ENCODE measurements at places on chromosomes 2 and 18.

GRCh38 chr2:231360881-231361371 lies 34.6 kb upstream of the B3GNT7 start:
- DNase-seq, result no peak

GRCh38 chr2:98518101-98518500 lies 73.4 kb downstream of the INPP4A start:
- DNase-seq, result no peak

GRCh38 chr18:32060026-32060425 lies 31.6 kb upstream of the RNF138 start:
- DNase-seq, result no peak

DNA sequence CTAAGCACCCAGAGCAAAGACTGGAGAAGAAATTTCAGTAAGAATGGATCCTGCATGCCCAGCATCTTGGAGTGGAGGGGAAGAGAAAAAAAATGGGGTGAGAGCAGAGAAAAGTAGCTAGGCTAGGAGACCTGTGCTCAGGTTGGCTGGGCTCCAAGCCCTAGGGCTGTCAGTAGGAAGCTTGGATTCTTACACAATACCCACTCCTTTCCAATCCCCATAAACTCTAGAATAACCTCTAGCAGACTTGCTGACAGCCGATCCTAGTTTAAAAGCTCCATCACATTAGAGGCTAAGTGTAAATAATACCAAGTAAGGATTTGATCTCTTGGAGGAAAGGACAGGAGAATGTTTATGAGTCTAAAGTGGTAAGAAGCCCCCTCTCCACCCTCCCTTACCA lies 46.2 kb upstream of the NABP1 start:
- no peak for DNase-seq

GRCh38 chr2:152874955-152875354 lies 156.5 kb downstream of the ARL6IP6 start:
- no peak for DNase-seq

DNA sequence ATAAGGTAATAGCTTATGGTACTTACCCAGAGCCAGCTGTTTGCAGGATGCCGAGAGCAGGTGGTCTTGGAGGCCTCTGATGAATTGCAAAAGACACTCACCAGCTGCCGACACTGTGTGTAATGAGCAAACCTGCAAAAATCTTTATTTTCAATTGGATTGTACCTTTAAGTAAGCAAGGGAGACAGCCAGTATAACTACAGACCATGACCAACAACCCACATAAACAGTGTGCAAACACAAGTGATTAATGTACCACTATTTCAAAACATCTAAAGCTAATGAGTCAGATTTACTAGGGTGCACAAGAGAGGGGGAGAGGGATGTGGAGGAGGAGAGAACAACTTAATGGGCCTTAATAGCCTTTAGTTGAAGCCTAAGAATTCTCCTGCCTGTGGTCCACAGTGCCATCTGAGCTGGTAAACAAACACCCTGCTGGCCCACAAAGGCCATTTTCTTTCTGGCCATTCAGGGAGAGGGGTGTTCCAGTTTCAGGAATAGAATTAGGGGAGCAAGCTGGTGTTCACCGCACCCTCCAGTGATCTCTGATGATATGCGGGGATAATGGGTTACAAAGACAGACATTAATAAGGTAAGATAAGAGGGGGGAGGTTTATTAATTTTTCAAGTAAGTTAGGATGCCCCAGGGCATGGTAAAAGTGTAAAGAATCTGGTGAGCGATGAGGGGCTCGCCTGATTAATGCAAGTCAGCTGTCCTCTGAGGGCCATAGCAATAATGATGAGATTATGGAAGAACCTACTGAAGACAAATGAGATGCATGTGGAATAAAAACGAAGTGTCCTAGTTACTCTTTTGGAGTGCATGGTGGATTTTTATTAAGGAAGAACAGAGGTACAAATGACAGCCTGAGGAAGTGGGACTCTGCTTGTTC lies 196.4 kb downstream of the HRH4 start:
- no peak for DNase-seq

DNA sequence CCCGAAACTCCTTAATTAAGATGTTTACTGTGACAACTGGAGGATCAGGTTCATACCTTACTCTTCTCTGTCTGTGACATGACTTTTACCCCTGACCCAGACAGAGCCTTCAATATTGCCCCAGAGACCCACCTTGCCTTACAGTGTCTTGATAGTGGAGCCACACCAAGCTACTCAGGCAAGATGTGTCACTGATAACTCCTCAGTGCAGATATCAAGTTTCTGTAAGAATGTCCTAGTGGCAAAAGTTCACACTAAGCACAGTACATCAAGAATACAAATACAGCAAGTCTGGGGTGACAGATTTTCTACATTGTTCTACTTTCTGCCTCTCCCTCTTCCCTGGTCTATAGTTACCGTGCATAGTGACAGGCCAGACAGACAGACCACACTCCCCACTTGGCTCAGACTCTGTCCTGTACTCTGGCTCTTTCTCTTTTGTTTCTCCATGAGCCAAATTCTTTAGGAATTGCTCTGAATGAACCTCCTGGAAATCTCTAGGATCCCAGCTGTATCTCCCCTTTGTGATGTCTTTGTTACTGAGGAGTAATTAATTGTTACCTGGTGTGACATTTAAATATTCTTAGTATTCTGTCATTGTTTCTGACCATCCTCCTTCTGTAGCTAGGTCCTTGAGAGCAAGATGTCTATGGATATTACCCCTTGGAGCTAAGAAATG lies 24.1 kb upstream of the APOB start:
- DNase-seq, result no peak

- DNase-seq, result peak; percentile 45
Measured at GRCh38 chr2:246489-247144, 17.2 kb downstream of the SH3YL1 start.

GRCh38 chr2:206555721-206556120 lies 86.6 kb upstream of the FAM237A start:
- DNase-seq, result peak; percentile 40

DNA sequence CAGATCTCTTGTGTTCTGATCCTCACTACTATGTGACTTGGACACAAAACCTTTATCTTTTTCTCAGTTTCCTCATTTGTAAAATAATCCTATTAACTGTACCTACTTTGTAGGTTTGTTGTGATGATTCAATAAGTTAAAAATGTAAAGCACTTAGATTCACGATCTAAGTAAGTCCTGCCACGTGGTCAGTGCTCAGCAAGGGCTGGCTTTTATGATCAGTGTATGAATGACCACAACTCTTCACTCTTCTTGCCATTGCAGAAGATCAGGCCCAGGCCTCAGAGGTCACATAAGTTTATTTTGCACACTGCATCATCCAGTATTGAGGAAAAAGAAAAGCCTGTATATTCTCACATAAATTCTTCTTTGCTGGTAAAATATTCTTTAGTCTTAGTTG lies 1192.5 kb upstream of the ACVR2A start:
- no peak for DNase-seq

GRCh38 chr2:128790541-128791001 lies 471.9 kb upstream of the HS6ST1 start:
- no peak for DNase-seq

GRCh38 chr2:186060744-186061440 lies 322.3 kb downstream of the FSIP2 start:
- DNase-seq, result no peak

GRCh38 chr2:218432676-218433365 lies 13.9 kb downstream of the VIL1 start:
- DNase-seq, result no peak

DNA sequence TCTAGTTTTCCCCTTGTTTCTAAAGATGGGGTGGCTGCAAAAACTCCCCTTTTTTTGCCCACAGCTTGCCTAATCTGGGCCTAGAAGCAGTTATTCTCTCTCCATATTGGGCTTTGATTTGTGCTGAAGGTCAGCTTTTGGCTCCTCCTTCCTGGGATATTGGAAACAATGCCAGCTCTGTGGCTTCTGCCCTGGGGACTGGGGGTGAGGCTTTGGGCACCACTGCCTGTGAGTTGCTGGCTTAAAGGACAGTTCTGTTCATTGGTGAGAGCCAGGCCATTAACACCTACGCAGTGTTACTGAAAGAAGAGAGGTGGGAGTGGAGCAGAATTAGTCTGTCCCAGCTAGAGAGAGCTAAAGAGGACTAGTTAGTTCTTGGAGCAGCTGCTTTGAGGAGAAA lies 4.3 kb downstream of the UBXN2A start:
- no peak for DNase-seq

DNA sequence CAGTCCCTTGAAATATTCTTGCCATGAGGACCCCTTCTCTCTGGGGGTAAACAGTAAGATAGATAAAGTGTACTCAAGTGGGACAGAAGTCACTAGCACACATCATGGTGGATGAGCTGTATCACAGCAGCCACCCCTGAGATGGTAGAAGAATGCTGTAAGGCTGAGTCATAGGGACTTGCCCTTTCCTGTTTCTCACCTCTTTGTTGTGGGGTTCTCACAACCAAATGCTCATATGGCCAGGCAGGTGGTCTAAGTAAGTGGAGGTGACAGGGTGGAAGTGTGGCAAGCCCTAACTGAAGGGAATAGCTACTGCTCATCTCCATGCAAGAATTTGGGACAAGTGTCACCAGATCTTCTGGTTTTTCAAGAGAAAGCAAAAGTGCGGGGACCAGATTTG lies 202.7 kb upstream of the SLC14A2 start:
- DNase-seq, result no peak

DNA sequence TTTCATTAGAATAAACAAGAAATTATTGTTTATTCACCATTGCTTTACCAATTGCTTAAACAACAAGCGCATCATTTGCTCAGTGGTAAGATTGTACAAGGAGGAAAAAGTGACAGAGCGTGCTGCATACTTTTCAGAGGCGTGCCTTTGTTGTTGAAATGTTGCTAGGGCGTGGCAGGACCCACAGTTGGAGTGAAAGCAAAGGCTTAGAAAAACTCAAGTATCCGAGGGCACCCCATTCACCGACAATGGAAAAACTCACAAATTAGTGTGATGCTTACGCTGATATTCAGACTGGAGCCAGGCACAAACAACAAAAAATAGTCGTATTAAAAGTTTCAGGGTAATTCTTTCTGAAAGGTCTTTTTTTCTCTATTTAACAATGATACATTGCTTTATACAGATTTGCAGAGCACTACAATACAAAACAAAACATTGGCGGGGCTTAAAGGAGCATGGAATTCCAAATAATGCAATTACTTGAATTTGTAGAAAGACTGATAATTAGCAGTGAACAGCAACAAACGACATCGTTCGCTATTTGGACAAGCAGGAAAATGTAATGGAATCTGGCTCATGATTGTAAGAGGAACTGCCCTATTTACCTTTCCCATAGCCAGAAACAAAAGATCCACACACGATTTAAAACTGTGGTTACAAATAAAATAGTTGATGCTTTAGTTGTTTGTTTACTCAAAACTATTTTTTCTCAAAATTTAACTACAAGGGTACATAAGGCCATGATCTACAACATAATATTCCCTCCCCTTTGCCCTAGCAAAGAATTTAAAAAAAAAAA lies 37.8 kb upstream of the RTTN start:
- DNase-seq, result no peak

- DNase-seq, result no peak
Measured at GRCh38 chr2:234267534-234267933, 217.0 kb downstream of the SPP2 start.

DNA sequence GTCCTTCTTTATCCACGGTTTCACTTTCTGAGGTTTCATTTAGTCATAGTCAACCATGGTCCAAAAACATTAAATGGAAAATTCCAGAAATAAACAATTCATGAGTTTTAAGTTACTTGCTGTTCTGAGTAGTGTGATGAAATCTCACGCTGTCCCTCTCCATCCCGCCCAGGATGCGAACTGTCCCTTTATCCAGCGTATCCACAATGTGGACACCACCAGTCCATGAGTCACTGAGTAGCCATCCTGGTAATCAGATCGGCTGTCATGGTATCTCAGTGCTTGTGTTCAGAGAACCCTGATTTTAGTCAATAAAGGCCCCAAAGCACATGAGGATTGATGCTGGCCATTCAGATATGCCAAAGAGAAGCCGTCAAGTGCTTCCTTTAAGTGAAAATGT lies 3.7 kb downstream of the SP140L start:
- no peak for DNase-seq

GRCh38 chr2:152694161-152694661 lies 23.1 kb downstream of the PRPF40A start:
- no peak for DNase-seq

DNA sequence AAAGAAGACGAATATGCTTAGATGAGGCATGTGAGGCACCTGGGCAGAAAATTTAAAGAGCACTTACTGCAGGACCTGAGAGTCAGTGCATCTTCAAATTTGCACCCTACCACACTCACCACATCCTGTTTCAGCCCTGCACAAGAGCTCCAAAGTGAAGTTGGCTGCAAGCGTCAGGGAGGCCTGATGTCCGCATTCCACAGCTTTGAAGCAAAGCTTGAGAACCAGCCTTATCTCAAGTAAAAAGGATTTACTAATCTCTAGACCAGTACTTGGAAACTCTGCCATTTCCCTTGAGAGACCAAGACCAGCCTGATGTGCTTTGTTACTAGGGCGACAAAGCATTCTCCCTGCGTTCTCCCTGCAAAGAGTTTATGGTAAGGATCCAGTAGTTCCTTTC lies 3.4 kb upstream of the ASNSD1 start:
- peak; percentile 17 for DNase-seq

GRCh38 chr2:64910972-64911433 lies 78.2 kb upstream of the SLC1A4 start:
- no peak for DNase-seq

DNA sequence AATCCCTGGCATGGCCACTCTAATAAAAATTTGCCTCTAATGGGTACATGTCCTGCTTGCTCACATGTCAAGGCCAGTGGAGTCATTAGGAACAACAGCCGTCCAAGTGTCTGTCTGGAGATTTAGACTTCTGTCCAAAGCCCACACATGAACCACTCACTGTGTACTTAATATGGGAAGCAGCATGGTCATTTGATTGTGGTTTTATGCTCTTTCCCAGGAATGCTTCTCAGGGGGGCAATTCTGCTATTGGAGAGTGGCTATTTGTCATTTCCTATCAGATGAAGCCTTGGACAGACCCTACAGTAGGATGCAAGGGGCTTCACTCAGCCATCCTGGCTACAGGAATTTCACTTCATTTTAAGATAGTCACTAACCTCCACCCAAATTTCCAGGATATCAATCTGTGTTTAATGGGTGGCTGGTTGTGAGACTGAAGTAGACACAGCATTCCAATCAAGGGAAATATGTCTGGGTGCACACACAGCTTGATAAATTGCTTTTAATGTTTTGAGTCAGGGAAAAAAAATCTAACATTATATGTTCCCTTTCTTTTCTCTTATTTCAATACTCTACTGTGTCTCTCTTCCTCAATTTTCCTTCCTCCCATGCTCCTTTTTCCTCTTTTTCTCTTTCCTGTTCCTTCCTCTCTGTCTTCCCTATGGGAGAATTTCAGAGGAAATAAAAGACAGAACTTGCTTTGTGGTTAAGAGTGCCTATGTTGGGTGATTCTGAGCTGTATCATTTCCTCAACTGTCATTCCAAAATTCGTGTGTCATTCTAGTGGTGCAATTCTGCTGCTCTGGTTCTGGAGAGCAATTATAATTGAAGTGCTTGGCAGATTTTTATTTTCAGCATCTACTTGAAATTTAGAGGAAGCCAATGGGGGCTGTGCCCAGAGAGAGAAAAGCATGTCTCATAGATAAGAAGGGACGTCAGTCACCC lies 320.1 kb downstream of the OSR1 start:
- peak; percentile 55 for DNase-seq

GRCh38 chr2:21395366-21395765 lies 271.6 kb downstream of the TDRD15 start:
- no peak for DNase-seq

GRCh38 chr2:178477443-178478129 lies 814 bp downstream of the FKBP7 start:
- no peak for DNase-seq

- DNase-seq, result no peak
Measured at GRCh38 chr2:187403568-187404260, 44.3 kb downstream of the CALCRL start.

GRCh38 chr2:33443274-33443829 lies 33.1 kb upstream of the RASGRP3 start:
- no peak for DNase-seq

Measured in AG04449 (cell line).